CD4-positive, alpha-beta memory T cell (primary cell): ENCODE measurements at places on chromosomes 5 and 9.

GRCh38 chr5:108481355-108481931, 99.5 kb upstream of the FBXL17 start:
- H3K4me3 ChIP-seq = no peak overlapping the region
- H3K27ac ChIP-seq = no peak overlapping the region
- H3K4me1 ChIP-seq = no peaks in the 10 kb centered on the region
- no peaks in the 10 kb centered on the region for H3K36me3 ChIP-seq

DNA sequence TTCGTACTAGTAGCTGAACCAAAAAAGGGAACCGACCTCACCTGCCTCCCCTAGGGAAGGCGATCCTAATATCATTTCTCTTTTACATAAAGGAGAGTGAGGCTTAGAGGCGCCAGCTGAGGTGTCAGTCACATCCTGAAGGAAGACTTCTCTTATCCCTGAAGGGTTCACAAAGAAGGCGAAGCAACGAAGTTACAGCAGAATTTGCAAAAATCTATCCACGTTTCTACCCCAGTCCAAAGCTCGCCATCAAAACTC, 598 bp upstream of the KIAA1191 start:
- H3K4me3 ChIP-seq = peak overlapping the region; percentile 91
- H3K27ac ChIP-seq = peak overlapping the region; percentile 78
- DNase-seq = no peak
- H3K36me3 ChIP-seq = peaks cover 9% of the 10 kb centered on the region
- H3K27me3 ChIP-seq = no peaks in the 10 kb centered on the region

- no peak overlapping the region for H3K27ac ChIP-seq
- peaks cover 55% of the 10 kb centered on the region for H3K4me1 ChIP-seq
- no peaks in the 10 kb centered on the region for H3K36me3 ChIP-seq
- DNase-seq = no peak
- no peaks in the 10 kb centered on the region for H3K27me3 ChIP-seq
- no peak overlapping the region for H3K4me3 ChIP-seq
Observed at GRCh38 chr5:139275956-139276355, 17.6 kb upstream of the MATR3 start.

- no peak overlapping the region for H3K27ac ChIP-seq
- H3K36me3 ChIP-seq = no peaks in the 10 kb centered on the region
- peak overlapping the region; percentile 57 for H3K4me3 ChIP-seq
- H3K27me3 ChIP-seq = peaks cover 22% of the 10 kb centered on the region
- DNase-seq = peak; percentile 18
Observed at GRCh38 chr5:53482717-53483638, 2.5 kb downstream of the FST start.

GRCh38 chr9:35107297-35108290, 4.7 kb upstream of the STOML2 start:
- peaks cover 33% of the 10 kb centered on the region for H3K4me1 ChIP-seq
- H3K27ac ChIP-seq = no peak overlapping the region
- H3K36me3 ChIP-seq = peaks cover 18% of the 10 kb centered on the region
- no peak overlapping the region for H3K4me3 ChIP-seq

- no peak for DNase-seq
- H3K4me1 ChIP-seq = no peaks in the 10 kb centered on the region
- no peak overlapping the region for H3K4me3 ChIP-seq
- no peak overlapping the region for H3K27ac ChIP-seq
- no peaks in the 10 kb centered on the region for H3K27me3 ChIP-seq
- no peaks in the 10 kb centered on the region for H3K36me3 ChIP-seq
Observed at GRCh38 chr9:108083160-108083750, 593.7 kb upstream of the KLF4 start.

- H3K27ac ChIP-seq = no peak overlapping the region
- H3K27me3 ChIP-seq = no peaks in the 10 kb centered on the region
- no peak for DNase-seq
Observed at GRCh38 chr5:131186561-131187256, 16.0 kb downstream of the LYRM7 start.

DNA sequence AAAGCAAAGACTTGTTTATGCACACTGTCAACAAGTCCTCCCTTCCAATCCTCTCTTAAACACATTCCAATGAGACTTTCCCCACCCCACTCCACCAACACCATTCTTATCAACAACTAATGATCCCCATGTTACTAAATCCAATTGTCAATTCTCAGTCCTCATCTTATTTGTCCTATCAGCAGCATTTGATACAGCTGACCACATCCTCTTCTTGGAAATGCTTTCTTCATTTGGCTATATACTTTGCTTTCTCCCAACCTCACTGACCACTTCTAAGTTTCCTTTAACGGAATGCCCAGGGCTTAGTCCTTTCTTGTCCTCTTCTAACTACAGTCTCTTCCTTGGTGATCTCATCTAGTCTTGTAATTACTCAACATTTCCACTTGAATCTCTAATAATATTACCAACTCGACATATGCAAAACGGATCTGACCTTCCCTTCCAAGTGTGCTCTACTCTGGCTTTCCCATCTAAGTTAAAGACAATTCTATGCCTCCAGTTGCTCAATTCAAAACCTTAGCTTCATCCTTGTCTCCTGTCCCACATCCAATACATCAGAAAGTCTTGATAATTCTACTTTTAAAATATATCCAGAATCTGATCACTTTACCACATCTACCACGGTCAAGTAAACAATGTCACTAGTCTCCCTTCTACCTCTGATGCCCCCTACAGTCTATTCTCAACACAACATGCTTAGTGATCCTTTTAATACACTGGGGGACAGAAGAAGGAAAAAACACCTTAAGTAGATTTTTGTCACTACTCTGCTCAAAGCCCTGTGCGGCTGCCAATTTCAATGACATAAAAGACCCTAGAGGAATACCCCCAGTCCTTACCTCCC, 25.5 kb downstream of the AGTPBP1 start:
- H3K36me3 ChIP-seq = no peaks in the 10 kb centered on the region
- no peaks in the 10 kb centered on the region for H3K27me3 ChIP-seq
- DNase-seq = no peak
- H3K4me3 ChIP-seq = no peak overlapping the region
- peaks cover 15% of the 10 kb centered on the region for H3K4me1 ChIP-seq
- no peak overlapping the region for H3K27ac ChIP-seq

GRCh38 chr9:3507395-3508077, 18.3 kb downstream of the RFX3 start:
- no peak overlapping the region for H3K27ac ChIP-seq
- H3K4me1 ChIP-seq = peaks cover 10% of the 10 kb centered on the region
- H3K36me3 ChIP-seq = no peaks in the 10 kb centered on the region
- no peaks in the 10 kb centered on the region for H3K27me3 ChIP-seq
- no peak for DNase-seq
- no peak overlapping the region for H3K4me3 ChIP-seq
